Progenitor cell of endocrine pancreas (in vitro differentiated cells): ENCODE measurements at places on chromosomes 3 and 15. TPM values are rescaled to one million over a fixed set of nuclear protein-coding genes. Genes with fewer than 3 reads are reported as not detected.

ARRDC4 gene
- 11.9 and 12.1 TPM in 2 replicates for total RNA-seq

DUOXA2 gene
- not detected in 2 replicates for total RNA-seq

PPP2R3A gene
- 32.3 and 35.0 TPM in 2 replicates for total RNA-seq

CLDN11 gene
- total RNA-seq, result 1.7 and 2.4 TPM in 2 replicates

ZBTB20 gene
- 27.3 and 27.8 TPM in 2 replicates for total RNA-seq

PRRT3 gene
- 10.4 and 11.4 TPM in 2 replicates for total RNA-seq

SMCO1 gene
- not detected in 2 replicates for total RNA-seq
